ENCODE measurements at places on chromosomes 1 and 21.

DNA sequence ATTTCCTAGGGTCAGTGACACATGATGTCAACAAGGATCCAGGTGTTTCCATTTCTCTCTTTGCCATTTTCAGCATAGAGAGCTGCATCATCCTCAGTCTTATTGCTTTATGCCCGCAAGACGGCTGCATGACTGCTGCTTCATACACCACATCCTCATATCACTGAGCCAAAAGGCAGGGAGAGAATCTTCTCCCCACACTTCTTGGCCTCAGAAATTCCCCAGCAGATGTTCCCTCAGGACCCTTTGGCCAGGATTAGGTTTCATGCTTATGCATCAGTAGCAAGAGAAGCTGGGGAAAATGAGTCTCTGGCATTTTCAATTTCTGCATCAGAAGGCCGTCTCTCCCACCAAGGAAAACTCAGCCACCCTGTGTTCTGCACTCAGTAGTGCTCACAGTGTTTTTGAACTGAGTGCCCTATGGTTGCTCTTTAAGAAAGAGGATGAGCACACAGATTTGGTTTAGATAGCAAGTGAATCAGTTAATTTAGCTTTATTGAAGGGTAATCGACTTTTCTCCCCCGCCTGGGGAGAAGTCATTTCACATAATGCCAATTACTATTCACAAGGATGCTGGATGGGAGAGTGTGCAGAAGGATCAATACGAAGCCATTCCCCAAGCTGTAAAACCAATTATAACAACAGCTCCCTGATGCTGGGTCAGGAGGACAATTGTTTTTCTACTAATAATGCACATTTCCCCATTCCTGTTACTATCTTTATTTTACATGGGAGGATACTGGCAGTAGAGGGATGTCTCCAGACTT, 360.2 kb downstream of the HHIPL2 start:
- no peak for DNase-seq

DNA sequence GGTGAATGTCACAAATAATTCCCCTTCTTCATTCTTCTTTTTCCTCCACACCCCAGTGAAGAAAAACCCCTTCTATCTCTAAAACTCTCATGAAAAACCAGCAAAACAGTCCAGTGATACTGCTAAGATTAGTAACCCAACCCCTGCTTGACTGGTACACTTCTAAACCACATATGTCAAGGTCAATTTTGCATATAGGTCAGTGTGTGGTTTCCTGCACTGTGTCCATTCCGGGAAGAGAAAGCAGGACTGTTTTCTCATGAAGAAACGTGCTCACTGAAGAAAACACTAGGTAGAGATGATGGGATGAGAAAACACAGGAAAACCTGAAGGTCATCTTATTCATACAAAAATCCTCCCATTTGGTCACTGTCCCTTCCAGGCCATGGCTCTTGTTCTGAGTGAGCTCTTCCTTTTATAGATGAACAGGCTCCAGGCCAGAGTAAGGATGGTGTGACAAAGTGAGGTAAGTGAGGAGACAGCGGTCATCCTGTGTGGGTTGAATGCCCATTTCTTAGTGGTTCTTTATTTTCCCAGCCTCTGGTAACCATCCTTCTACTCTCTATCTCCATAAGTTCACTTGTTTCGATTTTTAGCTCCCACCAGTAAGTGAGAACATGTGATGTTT, 122.7 kb downstream of the FASLG start:
- peak; percentile 18 for DNase-seq

GRCh38 chr1:3026581-3027391, 5.5 kb downstream of the ACTRT2 start:
- DNase-seq: no peak

DNA sequence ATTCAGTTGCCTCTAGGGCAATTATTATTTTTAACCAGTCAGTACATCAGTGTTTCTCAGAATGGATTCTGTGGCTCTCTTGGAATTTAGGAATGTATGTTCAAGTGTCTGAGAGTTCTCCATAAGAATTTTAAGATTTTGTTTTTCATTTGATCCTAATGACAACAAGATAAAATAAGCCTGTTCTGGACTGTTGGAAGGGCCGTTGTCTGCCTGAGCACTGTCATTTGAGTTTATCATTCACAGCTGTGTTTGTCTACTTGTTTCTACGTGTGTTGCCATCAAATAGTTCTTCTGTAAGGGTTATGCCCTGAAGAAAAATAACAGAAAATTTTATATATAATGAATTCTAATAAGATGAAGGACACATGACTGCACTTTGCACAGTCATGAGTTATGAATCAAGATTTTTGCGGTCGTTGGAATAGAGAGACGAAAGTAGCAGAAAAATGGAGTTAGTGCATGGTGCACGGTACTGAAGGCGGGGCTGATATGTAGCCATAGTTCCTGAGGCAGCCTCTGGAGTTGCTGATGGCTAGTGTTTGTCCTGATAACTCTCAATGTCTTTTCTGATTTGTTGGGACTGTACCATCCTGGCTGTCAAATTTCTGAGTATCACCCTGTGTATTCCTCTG, 92.5 kb downstream of the NOS1AP start:
- DNase-seq: no peak

DNA sequence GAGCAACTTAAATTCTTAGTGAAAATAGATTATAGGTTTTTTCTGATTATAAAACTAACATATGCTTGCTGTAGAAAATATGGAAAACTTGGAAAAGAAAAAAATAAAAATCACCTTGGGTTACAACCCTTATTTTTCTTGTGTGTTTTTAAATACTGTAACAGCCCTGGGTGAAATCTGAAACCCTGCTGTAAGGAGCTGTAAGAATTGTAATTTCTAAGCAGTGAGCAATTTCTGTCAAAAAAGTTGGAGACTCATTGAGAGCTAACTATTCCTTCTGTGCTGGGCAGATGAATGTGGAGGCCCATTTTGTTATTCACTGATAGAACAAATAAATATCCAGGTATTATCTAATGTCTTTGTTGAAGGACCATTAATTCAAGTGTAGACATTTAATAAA, 42.6 kb downstream of the ADCY10 start:
- DNase-seq: no peak

DNA sequence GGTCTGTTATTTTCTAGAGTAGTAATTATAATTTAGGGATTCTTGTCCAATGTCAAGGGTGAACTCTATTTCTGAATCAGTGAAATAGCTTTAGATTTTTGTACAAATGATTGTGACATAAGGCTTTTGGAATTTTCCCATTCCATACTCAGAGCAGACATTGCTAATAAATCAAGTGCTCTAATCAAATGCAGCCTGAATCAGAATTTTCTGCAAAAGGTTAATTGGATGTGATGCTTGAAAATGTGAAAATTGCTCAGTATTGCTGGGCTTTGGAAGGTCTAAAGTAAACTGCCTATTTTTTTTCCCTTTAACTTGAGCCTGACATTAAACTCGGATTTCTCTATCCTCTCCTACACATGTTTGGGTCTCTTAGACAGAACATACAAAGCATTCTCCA, 23.2 kb downstream of the SGIP1 start:
- no peak for DNase-seq

GRCh38 chr1:84653130-84653677, 37.1 kb downstream of the SSX2IP start:
- no peak for DNase-seq

DNA sequence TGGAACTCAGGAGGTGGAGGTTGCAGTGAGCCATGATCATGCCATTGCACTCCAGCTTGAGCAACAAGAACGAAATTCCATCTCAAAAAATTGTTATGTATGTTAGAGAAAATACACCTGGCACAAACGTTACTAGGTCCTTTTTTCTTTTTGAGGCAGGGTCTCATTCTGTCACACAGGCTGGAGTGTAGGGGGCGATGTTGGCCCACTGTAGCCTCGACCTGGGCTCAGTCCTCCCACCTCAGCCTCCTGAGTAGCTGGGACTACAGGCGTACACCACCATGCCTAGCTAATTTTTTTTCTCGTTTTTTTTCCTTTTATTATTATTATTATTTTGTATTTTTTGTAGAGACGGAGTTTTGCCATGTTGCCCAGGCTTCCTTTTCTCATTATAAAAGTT, 4.4 kb downstream of the HAX1 start:
- DNase-seq: no peak
